ENCODE measurements at places on chromosomes 13 and 19. TPM values are rescaled to one million over a fixed set of nuclear protein-coding genes. Genes with fewer than 3 reads are reported as not detected.

Gene MIER2
- 12.9 TPM for total RNA-seq

Gene ZNF880
- total RNA-seq: 11.6 TPM

Gene CLEC11A
- 16.9 TPM for total RNA-seq

Gene UNC13A
- under 0.01 TPM for total RNA-seq

Gene PLVAP
- 26.1 TPM for total RNA-seq

GRCh38 chr19:46021531-46022041 is 1.3 kb downstream of the PGLYRP1 start:
- peak; percentile 58 for DNase-seq

DNA sequence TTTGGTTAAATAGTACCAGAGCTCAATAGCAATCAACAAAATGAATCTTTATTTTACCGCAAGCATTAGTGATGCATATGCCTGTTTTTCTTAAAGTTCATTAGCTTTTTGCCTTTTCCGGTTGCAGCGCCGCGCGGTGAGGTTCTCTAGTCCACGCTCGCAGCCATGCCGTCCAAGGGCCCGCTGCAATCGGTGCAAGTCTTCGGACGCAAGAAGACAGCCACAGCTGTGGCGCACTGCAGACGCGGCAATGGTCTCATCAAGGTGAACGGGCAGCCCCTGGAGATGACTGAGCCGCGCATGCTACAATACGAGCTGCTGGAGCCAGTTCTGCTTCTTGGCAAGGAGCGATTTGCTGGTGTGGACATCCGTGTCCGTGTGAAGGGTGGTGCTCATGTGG is 42.1 kb upstream of the ZNF486 start:
- no peak for DNase-seq

DNA sequence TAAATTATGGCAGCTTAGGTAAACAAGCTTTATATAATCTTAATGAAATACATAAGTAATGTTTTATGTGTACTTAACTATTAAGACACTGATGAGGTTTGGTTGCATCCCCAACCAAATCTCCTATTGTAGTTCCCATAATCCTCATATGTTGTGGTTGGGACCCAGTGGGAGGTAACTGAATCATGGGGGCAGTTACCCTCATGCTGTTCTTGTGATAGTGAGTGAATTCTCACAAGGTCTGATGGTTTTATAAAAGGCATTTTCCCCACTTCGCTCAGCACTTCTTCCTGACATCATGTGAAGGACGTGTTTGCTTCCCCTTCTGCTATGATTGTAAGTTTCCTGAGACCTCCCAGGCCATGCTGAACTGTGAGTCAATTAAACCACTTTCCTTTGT is 212.7 kb downstream of the DIAPH3 start:
- DNase-seq: no peak

GRCh38 chr13:79196843-79197242 is 209.2 kb downstream of the RBM26 start:
- DNase-seq: no peak

GRCh38 chr19:14472202-14472938 is 2.8 kb downstream of the PTGER1 start:
- peak; percentile 89 for DNase-seq

- DNase-seq: no peak
Observed at GRCh38 chr13:48094404-48094780, 512 bp downstream of the MED4 start.

- DNase-seq: no peak
Observed at GRCh38 chr19:38726761-38727301, 17.4 kb downstream of the CAPN12 start.

DNA sequence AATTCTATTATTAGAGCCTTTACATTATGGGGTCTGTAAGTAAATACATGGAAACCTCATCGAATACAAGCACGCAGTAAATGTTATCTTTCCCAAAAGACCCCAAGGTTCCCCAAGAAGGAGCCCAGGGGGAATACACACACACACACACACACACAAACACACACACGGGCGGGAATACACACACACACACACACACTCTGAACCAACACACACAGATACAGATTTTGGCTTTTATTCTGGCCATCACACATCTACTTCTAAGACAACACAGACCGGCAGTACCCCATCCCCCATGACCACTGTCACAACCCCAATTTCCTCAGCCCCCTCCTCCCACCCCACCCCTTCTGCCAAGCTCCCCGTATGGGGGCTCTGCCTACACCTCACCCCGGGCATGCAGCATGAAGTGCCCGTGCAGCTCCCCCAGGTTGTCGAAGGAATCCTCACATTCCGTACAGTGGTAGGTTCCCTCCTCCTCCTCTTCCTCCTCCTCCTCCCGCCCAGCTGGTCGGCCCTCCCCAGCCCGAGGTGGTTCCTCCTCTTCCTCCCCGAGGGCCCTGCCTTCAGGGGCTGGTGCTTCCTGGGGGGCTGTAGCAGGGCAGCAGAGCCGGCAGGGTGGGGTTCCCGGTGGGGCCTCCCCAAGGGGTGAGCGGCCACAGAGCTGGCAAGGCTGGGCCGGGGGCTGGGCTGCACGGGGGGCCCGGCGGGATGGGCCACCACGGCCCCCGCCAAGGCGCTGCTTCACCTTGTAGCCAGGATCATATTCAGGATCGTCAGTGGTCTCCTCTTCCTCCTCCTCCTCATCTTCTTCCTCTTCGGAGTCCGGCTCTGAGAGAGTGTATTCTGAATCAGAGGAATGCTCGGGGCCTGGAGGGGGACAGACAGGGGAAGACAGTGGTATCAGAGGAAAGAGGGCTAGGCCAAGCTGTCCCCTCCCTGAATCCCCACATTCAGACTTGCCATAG is 4.4 kb upstream of the SRRM5 start:
- DNase-seq: no peak

Measured in stomach (tissue), 19 donors.